Naive B cell (primary cell): ENCODE measurements at places on chromosomes 4 and X. TPM values are rescaled to one million over a fixed set of nuclear protein-coding genes. Genes with fewer than 3 reads are reported as not detected.

GRCh38 chr4:102151696-102152095 lies 193.6 kb downstream of the SLC39A8 start:
- DNase-seq: no peak

DNA sequence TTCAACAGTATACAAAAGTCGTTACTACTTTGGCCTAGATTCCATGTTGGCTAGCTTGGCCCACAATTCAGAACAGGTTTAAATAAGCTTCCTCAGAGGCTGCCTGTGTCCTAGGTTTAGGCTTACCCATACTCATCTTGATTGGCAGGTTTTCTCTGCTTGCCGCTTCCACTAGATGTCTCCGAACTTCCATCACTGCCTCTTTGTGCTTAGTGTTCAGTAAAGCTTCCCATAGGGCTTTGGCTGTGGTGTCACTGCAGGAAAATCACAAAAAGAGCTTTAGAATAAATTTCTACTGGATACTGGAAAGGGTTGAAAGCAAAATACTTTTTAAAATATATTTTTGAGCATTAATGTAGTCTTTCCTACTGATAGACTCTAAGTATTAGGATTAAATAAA lies 52.4 kb downstream of the SCFD2 start:
- no peak for DNase-seq

- DNase-seq: peak; percentile 37
Observed at GRCh38 chrX:2627272-2627867, 63.7 kb upstream of the CD99 start.

DNA sequence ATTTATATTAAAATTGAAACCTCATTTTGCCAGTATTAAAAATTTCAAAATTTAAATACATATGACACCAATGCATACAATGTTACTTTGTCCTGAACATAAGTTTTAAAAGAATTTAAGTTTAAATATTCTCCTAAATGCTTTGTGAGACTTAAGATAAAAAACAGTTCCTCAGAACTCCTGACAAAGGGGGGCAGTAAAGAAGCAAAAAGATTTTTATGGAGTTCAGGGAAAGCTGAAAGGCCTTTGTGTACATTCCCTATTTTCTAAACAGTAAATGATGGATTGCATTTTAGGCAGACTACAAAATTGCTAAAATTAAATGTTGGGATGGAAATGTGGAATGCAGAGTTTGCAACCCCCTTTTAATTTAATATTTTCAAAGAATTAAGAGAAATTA lies 81.7 kb downstream of the SNCA start:
- DNase-seq: no peak

- no peak for DNase-seq
Observed at GRCh38 chr4:604131-604530, 21.2 kb upstream of the PDE6B start.

The MAGEA4 gene
- not detected for polyA plus RNA-seq
